Activated CD4-positive, alpha-beta T cell treated with anti-CD3 and anti-CD28 coated beads, Interleukin-2, amount 50 U/mL, for 48 hours (primary cell): ENCODE measurements at places on chromosomes 12 and 14.
A peak's percentile ranks its signal among the peaks of the same experiment; 100 is the strongest.

DNA sequence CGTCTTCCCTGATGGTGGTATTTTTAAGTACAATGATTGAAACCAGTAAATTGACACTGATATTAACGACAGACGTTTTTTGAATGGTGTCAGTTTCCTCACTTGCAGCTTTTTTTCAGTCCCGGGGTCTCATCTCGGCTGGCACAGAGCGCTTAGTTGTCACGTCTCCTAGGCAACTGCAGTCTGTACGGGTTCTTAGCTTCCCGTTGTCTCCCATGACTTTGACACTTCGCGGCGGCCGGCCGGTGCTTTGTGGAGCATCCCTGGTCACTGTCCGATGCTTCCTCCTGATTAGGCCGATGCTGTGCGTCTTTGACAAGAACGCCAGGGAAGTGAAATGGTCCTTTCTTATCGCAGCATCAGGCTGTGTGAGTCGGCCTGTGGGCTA, 67.4 kb downstream of the ADGRD1 start:
- no peak for DNase-seq

- peak; percentile 52 for DNase-seq
Observed at GRCh38 chr14:102020058-102020971, 55.9 kb downstream of the DYNC1H1 start.

DNA sequence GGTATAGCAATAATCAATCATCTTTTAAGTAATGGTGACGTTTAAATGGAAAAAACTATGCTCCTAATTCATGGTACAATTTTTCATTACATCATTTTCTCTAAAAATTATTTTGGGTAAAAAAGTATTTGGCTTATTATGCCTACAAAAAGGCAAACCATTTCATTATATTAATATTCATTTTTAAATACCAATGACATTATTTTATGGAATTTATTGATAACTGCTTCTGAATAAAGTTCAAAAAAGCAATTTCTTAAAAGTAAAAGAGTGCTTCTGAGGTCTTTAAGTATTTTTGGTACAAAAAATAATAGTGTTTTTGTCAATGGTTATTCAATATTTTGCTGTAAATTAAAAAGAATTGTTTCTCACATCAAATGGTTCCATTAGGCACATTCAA, 12.2 kb downstream of the SLC38A2 start:
- no peak for DNase-seq

- peak; percentile 37 for DNase-seq
Observed at GRCh38 chr12:130764475-130765185, 48.5 kb upstream of the RIMBP2 start.

DNA sequence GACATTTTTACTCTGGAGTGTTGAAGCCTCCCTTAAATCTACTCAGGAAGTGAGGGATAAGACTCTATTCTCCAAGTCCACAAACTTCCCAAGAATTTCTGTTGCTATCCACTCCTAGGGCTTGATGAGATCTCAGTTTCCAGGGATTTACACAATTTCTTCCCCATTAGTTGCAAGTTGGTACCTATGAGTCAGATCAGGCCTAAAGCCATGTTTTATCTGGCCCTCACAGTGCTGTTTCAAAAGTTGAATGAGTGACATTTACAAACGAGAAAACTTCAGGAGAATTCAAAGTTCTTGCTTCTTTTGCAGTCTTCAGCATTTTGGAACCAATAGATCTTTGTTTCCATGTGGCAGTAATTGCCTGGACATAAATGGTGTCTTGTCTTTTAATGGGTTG, 156.4 kb upstream of the SYT10 start:
- DNase-seq, result no peak

DNA sequence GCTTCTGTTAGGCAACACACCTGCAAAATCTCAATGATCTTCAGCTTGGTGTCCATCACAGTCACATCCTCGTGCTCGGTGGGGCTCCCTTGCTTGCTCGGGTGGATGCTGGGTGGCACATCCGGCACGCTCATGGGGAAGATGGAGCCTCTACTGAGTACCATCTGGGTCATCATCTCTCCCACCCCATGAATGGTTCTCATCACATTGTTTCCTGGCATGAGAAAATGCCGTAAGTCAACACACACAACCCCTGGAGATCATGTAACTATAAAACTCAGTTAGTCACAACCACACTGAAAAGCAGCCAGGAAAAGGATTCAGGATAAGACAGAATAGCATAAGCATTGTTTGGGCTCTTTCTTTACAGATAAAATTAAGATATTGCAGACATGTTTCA, 201.1 kb downstream of the ITPR2 start:
- no peak for DNase-seq

- DNase-seq, result no peak
Observed at GRCh38 chr12:102379346-102380162, 100.8 kb downstream of the IGF1 start.

- no peak for DNase-seq
Observed at GRCh38 chr12:27246774-27247173, 2.7 kb downstream of the STK38L start.

DNA sequence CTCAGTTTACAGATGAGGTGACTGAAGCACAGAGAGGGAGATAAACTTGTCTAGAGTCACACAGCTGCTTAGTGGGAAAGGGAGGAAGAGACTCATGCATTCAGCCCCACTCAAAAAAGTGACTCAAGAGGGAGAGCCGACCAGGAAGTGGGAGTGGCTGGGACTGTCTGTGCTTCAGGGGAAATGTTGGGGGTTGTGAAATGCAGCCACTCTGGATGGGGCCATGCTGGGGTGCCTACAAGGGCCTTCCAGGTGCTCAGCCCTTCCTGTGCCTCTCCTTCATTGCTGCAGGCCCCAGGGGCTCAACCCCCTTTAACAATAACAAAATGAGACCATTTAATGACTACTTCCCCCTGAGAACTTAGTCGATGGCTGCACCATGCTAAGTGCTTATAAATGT, 41.8 kb downstream of the CACNA1C start:
- DNase-seq, result no peak

- DNase-seq, result no peak
Observed at GRCh38 chr12:117114784-117115183, 15.6 kb upstream of the TESC start.

DNA sequence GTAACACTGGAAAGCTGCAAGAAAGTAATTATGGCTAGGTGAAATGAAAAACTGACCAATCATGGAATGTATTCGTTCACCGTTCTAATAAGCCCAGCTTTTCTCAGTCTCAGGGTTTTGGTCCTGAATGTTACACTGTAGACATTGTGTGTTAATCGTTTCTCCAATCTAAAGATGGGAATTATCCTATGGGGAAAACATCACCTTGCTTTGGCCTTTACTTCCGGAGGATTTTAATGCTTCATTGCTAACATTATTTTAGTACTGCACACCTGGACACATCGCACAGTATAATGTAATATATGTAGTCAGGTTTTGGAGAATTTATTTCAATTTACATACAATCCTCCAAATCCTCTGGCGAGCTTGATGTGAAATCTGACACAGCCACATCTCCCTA, 1.2 kb upstream of the TRHDE start:
- DNase-seq, result no peak

DNA sequence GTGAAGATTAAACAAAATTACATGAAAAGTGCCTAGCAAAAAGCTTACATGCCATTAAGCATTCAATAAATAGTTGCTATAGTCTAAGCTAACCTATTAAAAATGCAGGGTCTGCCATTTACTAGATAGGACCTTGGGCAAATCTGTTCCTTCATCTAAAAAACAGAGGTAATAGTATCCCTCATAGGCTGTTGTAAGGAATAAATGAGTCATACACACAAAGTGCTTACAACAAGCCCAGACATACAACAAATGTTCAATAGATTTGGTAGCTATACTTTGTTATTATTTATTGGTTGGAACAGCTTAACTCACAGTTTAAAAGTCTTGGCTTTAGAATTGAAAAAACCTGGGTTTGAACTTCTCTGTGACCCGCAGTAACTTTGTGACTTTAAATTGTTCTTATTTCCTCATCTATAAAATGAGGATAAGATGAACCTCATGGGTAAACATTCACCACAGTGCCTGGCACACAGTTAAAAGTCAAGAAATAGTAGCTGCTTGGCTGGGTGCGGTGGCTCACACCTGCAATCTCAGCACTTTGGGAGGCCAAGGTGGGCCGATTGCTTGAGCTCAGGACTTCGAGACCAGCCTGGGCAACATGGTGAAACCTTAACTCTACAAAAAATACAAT, 24.7 kb downstream of the HEATR5A start:
- DNase-seq, result no peak

DNA sequence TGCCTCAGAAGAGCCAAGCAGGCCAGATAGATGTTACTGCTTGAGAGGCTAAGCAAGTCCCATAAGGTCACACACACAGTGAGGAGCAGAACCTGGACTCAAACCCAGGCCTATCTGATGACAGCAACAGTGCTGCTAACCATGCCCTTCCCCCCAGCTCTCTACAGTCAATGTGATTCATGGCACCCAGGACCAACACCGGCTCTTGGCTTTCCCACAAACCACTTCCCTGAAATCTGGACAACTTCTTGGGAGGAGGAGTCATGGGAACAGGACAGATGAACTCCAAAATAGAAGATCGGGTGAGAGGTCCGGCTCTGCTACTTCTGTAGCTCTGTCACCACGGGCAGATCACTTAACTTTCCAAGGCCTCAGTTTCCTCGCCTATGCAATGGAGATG, 716 bp upstream of the PTGDR start:
- no peak for DNase-seq

GRCh38 chr12:90909069-90909770, 45.8 kb downstream of the CCER1 start:
- no peak for DNase-seq

GRCh38 chr12:607541-608001, 55.7 kb downstream of the NINJ2 start:
- no peak for DNase-seq

DNA sequence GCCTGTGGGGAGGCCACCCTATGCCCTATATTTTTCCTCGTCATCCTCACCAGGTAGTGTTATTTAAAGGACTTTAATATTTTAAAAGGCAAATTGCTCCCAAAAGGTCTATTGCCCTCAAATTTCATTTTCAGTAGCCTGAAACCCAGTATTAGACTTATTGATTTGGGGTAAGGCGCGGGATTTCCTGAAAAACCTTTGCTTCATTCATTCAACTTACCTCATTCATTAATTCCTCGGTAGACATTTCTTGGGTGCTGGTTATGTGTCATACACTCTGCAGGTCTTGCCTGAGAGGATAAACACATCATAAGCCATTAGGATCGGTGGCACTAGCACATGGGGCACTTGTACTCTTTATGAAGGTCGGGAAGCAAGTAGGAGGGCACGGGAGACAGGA, 99.2 kb downstream of the ARF6 start:
- no peak for DNase-seq

DNA sequence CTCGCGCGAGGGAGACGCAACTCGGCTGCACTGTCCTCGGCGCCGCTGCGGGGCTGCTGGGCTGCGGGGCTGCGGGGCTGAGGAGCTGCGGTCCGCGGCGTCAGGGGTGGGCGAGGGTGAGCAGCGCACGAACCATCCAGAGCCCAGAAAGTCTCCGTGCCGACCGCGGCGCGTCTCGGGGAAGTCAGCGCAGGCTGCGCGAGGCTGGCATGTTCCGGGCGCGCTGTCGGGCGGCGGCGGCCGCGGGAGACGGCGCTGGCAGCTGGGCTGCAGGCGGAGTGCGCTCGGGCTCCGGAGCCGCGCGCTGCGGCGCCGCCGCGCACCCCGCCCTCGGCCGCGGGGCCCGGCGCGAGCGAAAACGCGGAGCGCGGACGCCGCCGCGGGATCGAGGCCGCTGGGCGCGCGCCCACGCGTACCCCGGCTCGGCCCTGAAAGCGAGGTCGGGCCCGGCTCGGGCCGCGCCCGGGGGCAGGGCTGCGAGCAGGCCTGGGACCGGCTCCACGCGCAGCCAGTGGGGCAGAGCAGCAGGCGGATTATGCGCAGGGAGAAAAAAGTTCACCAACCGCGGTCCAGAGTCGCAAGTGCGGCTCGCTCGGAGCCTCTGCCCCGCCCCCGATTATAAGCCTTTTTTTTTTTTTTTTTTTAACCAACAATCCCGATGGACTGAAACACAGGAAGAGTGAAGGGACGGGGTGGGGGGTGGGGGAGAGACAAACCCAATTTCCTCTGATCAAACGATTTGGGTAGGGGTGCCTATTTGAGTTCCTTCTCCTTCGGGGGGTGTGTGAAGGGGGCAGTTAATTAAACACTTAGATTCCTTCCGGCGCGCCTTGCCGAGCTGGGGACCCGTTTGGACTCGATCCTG, at the start of gene PRICKLE1:
Gene PRICKLE1, minus strand, starts transcription at position 282 of the 865 bp plus-strand sequence. CDS start 117,230 bp downstream, outside the sequence.
- peak; percentile 23 for DNase-seq

GRCh38 chr12:76680940-76681339, 83.0 kb upstream of the ZDHHC17 start:
- no peak for DNase-seq
